ENCODE measurements at places on chromosomes 7 and 10.

GRCh38 chr7:97639036-97639435 is 92.8 kb upstream of the TAC1 start:
- no peak for DNase-seq

GRCh38 chr10:3778692-3779157 is 6.3 kb downstream of the KLF6 start:
- no peak for DNase-seq

DNA sequence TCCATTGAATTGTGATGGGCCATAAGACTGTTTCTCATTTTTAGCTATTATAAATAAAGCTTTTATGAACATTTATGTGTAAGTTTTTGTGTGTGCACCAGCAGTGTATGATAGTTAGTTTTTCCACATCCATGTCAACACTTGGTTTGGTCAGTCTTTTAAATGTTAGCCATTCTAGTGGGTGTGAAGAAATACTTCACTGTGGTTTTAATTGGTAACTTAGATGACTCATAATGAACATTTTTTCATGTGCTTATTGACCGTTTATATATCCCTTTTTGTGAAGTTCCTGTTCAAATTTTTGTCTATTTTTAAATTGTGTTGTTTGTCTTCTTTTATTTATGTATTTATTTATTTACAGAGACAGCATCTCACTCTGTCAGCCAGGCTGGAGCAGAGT is 23.6 kb upstream of the PDK4 start:
- DNase-seq = no peak

DNA sequence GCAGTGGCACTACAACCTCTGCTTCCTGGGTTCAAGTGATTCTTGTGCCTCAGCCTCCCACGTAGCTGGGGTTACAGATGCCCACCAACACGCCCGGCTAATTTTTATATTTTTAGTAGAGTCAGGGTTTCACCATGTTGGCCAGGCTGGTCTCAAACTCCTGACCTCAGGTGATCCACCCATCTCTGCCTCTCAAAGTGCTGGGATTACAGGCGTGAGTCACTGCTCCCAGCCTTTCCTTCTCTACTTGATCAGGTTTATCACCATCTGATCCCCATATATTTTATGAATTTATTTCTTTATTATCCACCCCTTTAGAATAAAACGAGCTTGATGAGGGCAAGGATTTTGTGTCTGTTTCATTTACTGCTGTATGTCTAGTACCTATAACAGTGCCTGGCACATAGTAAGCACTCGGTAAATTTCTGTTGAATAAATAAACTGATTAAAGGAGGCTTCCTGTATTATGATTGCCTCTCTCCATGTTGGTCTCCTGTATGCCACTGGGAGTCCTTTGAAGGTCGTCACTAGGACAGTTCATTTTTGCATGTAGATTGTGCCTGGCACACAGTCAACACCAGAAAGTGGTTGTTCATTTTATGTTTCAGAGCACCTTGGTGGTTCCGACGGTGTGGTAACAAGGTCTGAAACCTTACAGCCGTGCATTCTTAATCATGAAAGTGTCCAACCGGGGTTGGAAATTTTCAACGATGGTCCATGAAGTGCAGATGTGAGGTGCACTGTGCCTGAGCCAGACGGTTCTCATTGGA is 9.6 kb upstream of the EIF3A start:
- DNase-seq = no peak

DNA sequence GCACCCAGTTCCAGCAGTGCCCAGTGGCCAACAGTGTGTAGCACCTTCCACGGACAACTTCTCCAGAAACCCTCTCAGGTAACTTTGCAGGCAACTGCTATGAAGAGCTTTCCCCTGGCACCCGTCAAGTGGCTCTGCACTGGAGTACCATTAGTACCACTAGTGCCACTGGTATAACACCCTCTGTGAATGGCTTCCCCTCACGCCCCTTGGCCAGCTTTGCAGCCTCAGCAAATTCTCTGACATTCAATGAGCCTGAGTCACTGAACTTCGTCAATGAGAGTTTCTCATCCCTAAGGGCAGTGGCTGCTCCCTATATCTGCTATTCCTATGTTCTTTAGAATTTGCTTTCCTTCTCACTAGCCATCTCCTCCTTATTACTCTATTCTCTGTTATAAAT is 7.6 kb upstream of the HERPUD2 start:
- DNase-seq = no peak

DNA sequence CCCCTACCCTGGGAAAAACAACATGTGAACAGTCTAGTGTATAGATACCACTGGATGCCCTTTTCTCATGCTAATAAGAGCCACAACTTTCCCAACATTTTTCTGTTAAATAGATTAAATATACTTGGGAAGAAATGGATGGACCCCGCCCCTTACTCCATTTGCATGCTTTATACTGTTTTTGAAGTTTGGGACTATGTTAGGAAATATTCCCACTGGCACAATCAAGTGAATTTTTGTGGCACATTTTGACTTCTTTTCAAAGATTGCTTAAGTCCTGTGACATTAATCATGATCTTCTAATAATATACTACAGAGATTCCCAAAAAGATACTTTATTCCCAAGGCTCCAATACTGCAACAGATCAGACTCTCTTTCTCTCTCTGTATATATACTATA is 216.6 kb downstream of the TWIST1 start:
- no peak for DNase-seq

GRCh38 chr10:125802739-125803138 is 20.3 kb downstream of the UROS start:
- no peak for DNase-seq

DNA sequence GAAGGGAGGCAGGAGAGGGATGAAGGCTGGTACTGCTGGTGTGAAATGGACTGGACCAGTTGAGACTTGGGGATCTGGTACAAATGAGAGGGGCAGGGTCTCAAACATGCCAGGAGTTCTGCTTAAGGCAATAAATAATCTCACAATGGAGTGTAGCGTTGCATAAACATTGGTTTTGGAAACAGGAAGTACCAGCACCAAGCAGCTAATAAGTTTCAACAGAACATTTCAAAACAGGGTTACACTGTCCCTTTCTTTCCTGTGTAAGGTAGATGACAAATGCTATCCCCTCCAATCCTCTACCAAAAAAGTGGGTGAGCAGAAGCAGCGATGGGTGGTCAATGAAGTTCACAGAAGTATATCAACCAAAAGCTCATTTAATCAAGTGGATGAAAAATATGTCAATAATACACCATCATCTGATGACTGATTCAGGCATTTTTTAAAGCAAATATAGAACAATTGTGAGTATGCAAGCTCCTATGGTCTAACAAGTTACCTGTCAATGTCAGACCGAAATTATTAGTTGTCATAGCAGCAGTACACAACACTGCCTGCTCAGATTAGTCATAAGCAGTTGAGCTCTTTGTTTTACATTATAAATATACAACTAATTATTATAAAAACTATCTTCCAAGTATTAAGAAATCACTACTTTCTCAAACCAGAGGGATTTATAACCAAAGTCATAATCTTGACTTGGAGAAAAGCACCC is 220.0 kb downstream of the FAM107B start:
- no peak for DNase-seq

- no peak for DNase-seq
These were observed 74.8 kb downstream of the PARD3 start for GRCh38 chr10:34740321-34740720.

DNA sequence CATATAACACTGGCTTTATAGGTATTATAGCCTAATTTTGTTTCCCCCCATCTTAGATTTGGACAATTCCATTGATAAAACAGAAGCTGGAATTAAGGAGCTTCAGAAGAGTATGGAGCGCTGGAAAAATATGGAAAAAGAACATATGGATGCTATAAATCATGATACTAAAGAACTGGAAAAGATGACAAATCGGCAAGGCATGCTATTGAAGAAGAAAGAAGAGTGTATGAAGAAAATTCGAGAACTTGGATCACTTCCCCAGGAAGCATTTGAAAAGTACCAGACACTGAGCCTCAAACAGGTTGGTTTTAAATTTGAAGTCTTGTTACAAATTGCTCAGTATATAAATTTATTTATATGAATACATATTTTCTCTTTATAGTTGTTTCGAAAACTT is 34.1 kb downstream of the SMC3 start:
- DNase-seq = no peak

DNA sequence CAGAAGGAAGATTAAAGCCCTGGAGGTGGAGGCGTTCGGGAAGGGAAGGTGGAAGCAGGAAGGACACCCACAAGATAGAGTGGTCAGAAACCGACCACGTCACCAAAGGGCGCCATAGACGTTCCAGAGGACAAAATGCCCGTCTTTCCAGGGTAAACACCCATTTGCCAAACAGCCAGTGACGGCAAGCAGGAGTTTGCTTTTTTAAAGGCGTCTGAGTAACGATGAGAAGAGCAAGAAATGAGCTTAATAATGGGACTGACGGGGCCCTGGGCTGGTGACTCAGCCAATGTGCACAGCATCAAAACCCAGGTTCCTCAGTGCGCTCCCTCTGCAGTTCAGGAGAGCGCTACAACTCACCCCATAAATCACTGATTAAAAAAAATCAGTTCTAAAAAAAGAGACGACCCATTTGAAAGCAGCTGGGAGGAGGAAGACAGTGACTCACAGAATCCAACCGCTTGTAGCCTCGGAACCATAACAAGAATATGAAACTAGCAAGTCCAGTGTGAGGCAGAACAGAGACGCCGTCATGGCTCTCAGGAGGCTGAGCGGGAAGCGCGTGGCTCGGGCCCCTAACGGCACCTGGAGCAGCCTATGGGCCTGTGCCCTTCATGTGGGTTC is 5.9 kb downstream of the DIP2C start:
- no peak for DNase-seq

- DNase-seq = no peak
These were observed 9.0 kb upstream of the RHBDD2 start for GRCh38 chr7:75869776-75870379.

DNA sequence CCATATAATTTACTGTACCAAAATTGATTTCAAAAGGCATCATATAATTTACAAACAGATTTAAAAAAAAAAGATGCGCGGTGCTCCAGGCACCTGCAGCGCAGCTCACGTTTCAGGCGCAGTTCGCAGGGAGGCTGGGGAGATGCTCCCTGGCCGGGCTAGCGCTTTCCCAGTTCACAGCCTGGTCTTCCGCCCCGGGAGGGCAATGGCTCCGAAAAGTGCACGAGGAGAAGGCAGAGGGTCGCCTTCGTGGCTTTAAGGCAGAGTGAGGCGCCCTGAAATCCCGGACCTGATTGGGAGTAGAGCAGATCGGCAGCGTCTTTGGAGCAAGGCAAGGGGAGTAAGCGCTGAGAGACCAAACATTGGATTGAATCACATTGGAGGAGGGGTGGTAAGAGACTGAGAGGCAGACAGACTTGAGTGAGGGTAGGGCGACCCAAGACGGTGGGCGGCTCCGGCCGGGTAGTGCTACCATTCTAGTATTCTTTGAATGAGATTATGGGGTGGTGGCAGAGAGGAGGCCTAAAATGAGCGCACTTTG is 1.5 kb downstream of the NEUROG3 start:
- no peak for DNase-seq

DNA sequence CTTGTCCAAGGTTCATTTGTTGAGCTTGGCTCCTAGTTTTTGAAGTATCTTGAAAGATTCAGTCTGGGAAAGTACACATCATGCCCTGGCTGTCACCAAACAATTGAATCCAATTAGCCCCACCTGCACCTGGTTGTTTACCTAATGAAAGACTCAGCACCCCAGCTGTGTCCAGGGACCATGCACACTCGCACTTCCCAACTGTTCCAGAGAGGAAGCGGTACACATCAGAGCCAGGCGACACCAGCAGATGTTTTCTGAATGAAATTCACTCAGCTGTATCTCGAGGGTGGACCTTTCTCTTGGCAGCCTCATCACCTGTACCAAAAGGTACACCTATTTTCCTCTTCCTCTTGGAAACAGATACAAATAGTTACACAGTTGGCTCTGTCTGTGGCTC is 216.4 kb upstream of the LRGUK start:
- no peak for DNase-seq

DNA sequence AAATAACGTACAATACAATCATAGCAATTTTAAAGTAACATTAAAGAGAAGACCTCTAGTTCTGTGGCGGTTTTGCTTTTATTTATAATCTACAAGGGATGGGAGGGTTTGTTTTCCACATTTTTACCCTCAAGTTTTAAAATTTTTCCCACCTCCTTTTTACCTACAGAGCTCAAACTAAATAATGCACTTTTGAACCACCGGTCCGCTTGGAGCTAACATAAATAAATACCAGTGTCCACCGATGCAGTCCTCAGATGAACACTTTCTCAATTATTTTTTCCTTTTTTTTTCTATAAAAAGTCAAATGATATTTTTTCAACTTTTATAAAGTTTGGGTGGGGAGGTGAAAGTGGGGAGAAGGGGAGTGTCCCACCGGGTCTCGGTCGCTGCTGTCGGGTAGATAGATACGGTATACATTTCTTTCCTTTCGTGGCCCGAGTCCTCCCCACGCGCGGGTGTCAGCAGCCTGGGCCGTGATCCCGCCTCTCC is 3.3 kb downstream of the ZNF503 start:
- DNase-seq = no peak

DNA sequence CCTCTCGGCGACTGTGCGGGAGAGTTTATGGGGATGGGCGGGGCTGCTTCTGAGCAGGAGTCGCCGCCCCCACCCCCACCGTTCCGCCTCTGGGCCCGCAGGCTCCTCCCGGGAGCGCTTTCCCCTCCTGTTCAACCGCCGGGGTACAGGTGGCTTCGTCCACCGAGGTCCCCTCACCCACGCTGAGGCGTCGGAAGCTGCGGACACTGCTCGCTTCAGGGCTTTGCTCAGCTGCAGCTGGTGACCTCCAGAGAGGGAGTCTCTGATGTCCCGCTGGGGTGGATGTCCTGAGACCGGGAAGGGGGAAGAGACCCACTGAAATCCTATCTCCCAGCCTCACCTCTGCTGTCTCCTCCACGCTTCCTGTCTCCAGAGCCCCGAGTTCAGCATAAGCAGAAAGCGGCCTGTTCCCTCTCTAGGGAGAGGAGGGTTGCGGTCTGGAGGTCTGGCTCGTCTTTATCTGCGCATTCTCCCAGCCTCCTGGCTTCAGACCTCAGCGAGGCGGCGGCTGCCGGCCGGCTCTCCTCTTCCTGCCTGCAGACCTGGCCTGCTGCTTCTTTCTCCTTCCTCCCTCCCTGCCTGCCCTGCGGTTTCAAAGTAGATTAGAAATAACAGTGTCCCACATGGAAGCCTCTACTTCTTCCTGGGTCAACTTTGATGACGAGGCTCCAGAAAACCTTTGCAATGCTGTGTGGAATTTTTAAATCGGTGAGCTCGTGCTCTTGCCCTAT is 1.8 kb downstream of the CYP2E1 start:
- DNase-seq = no peak
